ENCODE measurements at places on chromosomes 7 and 10. TPM values are rescaled to one million over a fixed set of nuclear protein-coding genes. Genes with fewer than 3 reads are reported as not detected.

GRCh38 chr7:5435291-5436002, 11.8 kb upstream of the TNRC18 start:
- DNase-seq = no peak

DNA sequence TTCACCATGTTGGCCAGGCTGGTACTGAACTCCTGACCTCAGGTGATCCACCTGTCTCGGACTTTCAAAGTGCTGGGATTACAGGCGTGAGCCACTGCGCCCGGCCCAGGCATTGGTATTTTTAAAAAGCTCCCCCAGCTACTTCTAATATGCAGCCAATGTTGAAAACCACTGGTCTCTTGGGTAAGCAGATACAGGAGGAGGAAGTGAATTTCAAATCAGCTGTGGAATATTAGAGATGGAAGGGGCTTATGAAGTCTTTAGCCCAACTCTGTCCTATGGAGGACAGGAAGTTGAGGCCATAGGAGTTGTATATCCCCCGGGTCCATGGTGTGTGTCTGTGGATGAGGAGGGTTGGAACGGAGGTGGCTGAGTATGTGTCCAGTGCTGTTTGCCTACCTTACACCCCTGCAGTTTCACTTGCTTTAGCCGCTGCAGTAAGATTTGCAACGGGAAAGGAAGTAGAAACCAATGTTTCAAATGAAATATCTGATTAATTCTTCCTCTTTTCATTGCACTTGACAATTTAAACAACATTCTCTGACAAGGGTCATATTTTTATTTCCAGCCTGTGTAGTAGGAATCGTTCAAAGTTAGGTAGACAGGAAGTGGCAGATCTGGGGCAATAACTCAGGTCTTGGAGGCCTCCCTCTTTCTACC, 3.4 kb downstream of the PDE6C start:
- no peak for DNase-seq

The C10orf62 gene
- total RNA-seq = not detected

DNA sequence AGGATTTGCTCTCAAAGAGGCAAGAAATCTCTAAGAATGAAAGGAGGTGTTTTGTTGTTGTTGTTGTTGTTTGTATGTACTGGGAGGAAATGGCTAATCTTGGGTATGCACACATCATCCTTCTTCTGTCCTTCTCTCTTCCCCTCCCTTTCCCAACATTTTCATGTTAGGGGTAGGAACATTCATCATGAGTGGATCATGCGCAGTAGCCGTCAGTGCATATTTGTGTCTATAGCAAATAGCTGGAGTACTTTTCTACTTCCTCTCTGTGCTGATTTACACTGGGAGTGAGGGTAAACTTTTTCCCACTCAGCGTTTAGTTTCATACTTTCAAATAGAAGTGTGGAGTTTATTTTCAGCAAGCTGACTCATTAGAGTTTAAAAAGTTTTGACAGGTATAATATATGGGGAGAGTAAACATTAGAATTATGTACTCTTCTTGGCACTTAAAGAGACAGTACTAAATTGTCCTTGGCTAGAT, 80.5 kb upstream of the PRKG1 start:
- DNase-seq = peak; percentile 74

The IL15RA gene
- total RNA-seq = 0.51 TPM

- no peak for DNase-seq
Observed at GRCh38 chr7:65422670-65423069, 49.0 kb downstream of the ZNF92 start.

GRCh38 chr10:11808808-11809207, 14.3 kb upstream of the PROSER2 start:
- DNase-seq = no peak

GRCh38 chr7:124764847-124765400, 668 bp downstream of the GPR37 start:
- no peak for DNase-seq

DNA sequence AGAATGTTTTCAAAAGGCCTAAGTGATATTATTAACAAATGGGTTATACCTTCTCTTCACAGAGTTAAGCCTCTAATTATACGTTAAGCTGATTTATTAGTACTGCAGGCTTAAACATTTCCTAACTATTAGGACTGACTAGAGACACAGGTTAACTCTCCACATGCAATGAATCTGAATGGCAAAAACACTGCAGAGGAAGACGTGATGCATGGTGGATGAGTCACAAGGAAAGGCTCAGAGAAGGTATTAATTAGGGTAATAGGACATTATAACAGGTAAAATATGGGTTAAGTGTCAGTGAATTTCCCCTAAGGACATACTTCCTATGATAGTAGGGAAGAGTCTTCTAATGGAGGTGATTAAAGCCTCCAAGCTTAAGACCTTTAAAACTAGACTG, 24.7 kb upstream of the SEM1 start:
- peak; percentile 68 for DNase-seq

Data from bronchial epithelial cell (primary cell).